CD14-positive monocyte (primary cell): ENCODE measurements at places on chromosomes 7 and 10. TPM values are rescaled to one million over a fixed set of nuclear protein-coding genes. Genes with fewer than 3 reads are reported as not detected.

DNA sequence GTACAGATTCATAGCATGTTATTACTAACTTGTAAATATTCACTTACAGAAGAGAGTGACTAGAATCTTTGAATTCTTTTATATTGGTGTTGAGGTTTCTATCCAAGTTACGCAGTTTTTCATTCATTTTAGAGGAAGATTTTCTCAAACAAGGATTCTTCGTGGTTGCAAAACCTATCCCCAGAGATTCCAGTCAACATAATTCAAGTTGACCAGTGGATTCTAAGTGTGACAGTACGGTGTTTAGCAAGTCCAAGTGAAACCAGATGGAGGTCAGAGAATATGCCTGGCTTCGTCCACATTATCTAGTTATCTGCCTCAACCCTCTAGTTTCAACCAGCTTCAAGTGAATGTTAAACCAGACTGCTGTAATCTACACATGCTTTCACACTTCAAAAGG is 131.9 kb downstream of the SDK1 start:
- H3K27me3 ChIP-seq, result no peaks in the 10 kb centered on the region
- DNase-seq, result no peak
- H3K36me3 ChIP-seq, result no peaks in the 10 kb centered on the region
- H3K27ac ChIP-seq, result no peak overlapping the region
- H3K4me1 ChIP-seq, result no peaks in the 10 kb centered on the region

DNA sequence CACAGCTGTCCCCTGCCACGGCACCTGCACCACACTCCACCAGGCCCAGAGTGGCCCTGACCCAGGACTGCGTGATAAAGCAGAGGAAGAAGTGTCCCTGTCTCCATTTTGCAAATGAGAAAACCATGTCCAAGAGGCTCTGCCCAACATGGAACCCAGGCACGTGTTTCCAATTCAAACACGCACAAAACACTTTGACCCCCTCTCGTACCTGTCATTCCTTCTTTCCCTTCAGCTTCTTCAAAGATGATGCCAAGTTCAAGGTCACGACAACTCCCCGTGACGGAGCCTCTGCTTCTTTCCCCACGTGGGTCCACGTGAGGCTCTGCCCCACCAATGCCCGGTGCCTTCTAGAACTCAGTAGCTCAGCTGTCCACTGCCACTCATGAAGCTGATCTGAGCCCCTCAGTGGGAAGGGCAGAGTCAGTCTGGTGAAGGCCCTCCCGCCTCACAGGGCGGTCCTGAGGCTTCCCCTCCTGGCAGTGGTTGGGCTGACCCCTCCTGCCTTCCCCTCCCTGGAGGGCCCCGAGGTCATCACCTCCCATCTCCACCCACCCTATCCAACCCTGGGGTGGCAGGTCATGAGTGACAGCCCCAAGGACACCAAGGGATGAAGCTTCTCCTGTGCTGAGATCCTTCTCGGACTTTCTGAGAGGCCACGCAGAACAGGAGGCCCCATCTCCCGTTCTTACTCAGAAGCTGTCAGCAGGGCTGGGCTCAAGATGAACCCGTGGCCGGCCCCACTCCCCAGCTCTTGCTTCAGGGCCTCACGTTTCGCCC is 19.0 kb downstream of the CALML5 start:
- no peaks in the 10 kb centered on the region for H3K27me3 ChIP-seq
- no peak overlapping the region for H3K27ac ChIP-seq
- H3K4me3 ChIP-seq, result no peak overlapping the region
- DNase-seq, result no peak

DNA sequence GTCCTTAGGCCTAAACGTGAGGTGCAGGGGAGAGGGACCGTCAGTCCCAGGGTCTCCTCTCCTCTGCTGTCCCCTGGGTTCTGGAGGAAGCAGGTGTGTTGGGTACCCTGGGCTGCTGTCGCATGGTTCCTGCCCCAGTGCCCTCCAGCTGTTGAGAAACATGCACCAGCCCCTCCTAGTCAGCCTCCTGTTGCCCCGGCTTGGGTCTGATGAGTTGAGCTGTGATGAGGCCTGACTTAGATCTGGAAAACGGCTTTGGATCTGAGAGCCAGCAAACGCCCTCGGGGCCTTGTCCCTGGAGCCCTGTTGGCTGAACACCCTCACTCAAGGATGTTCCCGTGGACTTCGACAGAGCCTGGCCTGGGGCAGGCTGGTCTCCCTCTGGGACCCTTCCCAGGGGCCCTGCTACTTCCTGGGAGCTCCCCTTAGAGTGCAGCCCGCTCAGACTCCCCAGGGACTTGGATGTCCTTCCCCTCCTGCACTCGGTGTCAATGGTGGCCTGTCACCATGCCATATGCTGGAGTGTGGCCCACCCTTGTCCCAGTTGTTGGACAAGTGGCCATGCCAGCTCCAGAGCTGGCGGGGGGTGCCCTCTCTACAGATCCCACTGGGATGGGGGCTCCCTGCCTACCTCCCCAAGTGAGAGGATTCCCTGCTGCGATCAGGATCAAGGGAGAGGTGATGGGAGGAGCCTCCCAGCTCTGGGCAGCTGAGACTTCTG is 12.3 kb downstream of the ZNF316 start:
- no peaks in the 10 kb centered on the region for H3K4me1 ChIP-seq
- DNase-seq, result no peak
- H3K27ac ChIP-seq, result no peak overlapping the region
- H3K27me3 ChIP-seq, result no peaks in the 10 kb centered on the region
- no peak overlapping the region for H3K4me3 ChIP-seq

- H3K27me3 ChIP-seq, result no peaks in the 10 kb centered on the region
- no peak for DNase-seq
- peaks cover 9% of the 10 kb centered on the region for H3K4me1 ChIP-seq
- no peaks in the 10 kb centered on the region for H3K36me3 ChIP-seq
- H3K27ac ChIP-seq, result no peak overlapping the region
- H3K4me3 ChIP-seq, result no peak overlapping the region
Observed at GRCh38 chr7:22851145-22851544, 28.5 kb upstream of the TOMM7 start.

GRCh38 chr10:17028798-17029197 is 100.8 kb downstream of the CUBN start:
- peaks cover 81% of the 10 kb centered on the region for H3K4me1 ChIP-seq
- no peak overlapping the region for H3K4me3 ChIP-seq
- no peaks in the 10 kb centered on the region for H3K27me3 ChIP-seq

GRCh38 chr7:109479388-109479787 is 909.7 kb downstream of the DNAJB9 start:
- no peak overlapping the region for H3K4me3 ChIP-seq
- no peaks in the 10 kb centered on the region for H3K36me3 ChIP-seq
- no peak for DNase-seq
- no peaks in the 10 kb centered on the region for H3K27me3 ChIP-seq
- H3K27ac ChIP-seq, result no peak overlapping the region

- no peak overlapping the region for H3K27ac ChIP-seq
- no peaks in the 10 kb centered on the region for H3K27me3 ChIP-seq
- no peak for DNase-seq
- H3K36me3 ChIP-seq, result no peaks in the 10 kb centered on the region
- H3K4me3 ChIP-seq, result no peak overlapping the region
Observed at GRCh38 chr10:6465854-6466601, 114.0 kb downstream of the PRKCQ start.

DNA sequence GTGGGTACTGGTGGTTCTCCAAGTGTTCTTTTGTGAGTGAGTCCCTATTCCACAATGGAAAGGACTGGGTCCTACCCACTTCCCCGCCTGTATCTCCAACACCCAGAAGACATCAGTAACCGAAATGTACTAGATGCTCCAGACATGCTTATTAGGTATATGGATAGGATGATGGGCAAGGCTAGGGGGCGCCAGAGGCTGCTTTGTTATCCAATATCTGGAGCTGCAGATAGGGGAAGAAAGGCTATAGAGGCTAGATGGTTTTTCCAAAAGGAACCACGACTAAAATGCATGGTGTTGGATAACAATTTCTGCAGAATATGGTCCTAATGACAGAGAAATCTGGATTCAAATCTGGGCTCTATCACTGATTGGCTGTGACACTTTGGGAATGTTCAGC is 56.2 kb upstream of the TM9SF3 start:
- no peaks in the 10 kb centered on the region for H3K27me3 ChIP-seq
- no peak overlapping the region for H3K27ac ChIP-seq
- H3K4me3 ChIP-seq, result no peak overlapping the region
- H3K36me3 ChIP-seq, result peaks cover 88% of the 10 kb centered on the region
- DNase-seq, result peak; percentile 84

DNA sequence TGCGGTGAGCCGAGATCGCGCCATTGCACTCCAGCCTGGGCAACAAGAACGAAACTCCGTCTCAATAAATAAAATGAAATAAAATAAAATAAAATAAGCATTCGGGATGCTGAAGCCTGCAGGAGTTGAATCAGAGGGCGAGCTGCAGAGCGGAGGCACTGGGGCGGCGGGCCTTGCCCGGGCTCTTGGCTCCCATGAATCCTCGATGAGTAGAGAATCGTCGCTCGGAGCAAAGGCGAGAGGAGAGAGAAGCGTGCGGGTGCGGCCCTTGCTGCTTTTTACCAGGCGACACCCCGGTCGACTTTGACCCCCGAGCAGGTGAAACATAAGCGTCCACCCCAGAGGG is 168.3 kb downstream of the UBE2H start:
- DNase-seq, result no peak
- H3K4me3 ChIP-seq, result peak overlapping the region; percentile 69
- no peak overlapping the region for H3K27ac ChIP-seq

DNA sequence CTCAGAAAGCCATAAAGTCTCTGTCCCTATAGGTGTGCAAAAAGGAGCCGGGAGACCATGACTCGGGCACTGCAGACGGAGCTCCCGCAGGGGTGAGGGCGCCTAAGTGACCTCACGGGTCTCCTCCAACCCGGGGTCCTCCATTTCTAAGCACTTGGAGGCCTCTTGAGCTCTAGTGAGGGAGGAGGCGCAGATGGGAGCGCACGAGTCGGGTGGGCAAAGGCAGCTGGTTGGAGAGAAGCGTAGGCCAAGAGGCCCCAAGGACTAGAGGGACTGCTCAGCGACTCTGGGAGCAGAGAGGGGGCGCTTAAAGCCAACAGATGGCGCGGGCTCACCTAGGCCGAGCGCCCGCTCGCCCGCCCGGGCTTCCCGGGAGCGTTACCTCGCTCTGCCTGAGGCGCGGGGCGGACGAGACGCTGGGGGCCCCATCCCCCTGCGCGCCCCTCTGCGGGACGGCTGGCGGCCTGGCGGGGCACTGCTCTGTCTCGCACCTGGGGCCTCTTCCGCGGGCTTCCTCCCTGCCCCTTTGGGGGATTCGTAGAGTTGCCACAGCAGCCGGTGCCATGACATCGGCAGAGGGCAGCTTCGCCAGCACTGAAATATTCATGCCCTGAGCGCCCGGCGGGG is 523 bp upstream of the CDH23 start:
- H3K4me3 ChIP-seq, result peak overlapping the region; percentile 1
- H3K27me3 ChIP-seq, result peaks cover 51% of the 10 kb centered on the region
- no peak overlapping the region for H3K27ac ChIP-seq
- no peak for DNase-seq

- H3K4me1 ChIP-seq, result no peaks in the 10 kb centered on the region
- no peaks in the 10 kb centered on the region for H3K36me3 ChIP-seq
- H3K27me3 ChIP-seq, result no peaks in the 10 kb centered on the region
- DNase-seq, result no peak
- H3K27ac ChIP-seq, result no peak overlapping the region
- no peak overlapping the region for H3K4me3 ChIP-seq
Observed at GRCh38 chr10:16652154-16652553, 130.5 kb upstream of the C1QL3 start.

- H3K4me1 ChIP-seq, result peaks cover 22% of the 10 kb centered on the region
- H3K27me3 ChIP-seq, result no peaks in the 10 kb centered on the region
- no peak overlapping the region for H3K4me3 ChIP-seq
- H3K36me3 ChIP-seq, result peaks cover 44% of the 10 kb centered on the region
- peak; percentile 50 for DNase-seq
- no peak overlapping the region for H3K27ac ChIP-seq
Observed at GRCh38 chr10:32273336-32273735, 73.6 kb downstream of the EPC1 start.

Gene FAM25G
- polyA plus RNA-seq, result not detected

Gene TRIL
- polyA plus RNA-seq, result not detected

Gene ZNF518A
- polyA plus RNA-seq, result 15.8 TPM

Gene PCLO
- polyA plus RNA-seq, result not detected

Gene OPN1SW
- not detected for polyA plus RNA-seq

Gene ANKIB1
- polyA plus RNA-seq, result 4.8 TPM

Gene PNLIP
- polyA plus RNA-seq, result not detected

Gene ADCY1
- polyA plus RNA-seq, result 0.01 TPM
